Fibroblast of the conjunctiva (primary cell): ENCODE measurements at places on chromosomes 12 and 14.

DNA sequence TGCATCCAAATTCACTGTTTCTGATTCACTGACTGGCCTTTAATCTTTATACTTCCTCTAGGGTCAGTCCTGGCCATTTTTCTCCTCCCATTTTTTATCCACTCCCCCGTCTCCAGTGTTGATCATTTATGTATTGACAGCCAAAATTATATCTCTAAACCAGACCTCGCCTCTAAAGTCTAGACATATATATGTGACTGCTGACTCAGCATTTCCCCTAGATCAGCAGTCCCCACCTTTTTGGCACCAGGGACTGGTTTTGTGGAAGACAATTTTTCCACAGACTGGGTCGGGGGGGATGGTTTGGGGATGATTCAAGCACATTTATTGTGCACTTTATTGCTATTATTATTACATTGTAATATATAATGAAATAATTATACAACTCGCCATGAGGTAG, 88.3 kb upstream of the DAAM1 start:
- DNase-seq = no peak

GRCh38 chr14:70881549-70882177, 25.6 kb upstream of the PCNX1 start:
- DNase-seq = no peak

GRCh38 chr12:48688836-48689235, 6.8 kb upstream of the KANSL2 start:
- DNase-seq = no peak

GRCh38 chr12:77328326-77328725, 263.0 kb upstream of the E2F7 start:
- DNase-seq = no peak

DNA sequence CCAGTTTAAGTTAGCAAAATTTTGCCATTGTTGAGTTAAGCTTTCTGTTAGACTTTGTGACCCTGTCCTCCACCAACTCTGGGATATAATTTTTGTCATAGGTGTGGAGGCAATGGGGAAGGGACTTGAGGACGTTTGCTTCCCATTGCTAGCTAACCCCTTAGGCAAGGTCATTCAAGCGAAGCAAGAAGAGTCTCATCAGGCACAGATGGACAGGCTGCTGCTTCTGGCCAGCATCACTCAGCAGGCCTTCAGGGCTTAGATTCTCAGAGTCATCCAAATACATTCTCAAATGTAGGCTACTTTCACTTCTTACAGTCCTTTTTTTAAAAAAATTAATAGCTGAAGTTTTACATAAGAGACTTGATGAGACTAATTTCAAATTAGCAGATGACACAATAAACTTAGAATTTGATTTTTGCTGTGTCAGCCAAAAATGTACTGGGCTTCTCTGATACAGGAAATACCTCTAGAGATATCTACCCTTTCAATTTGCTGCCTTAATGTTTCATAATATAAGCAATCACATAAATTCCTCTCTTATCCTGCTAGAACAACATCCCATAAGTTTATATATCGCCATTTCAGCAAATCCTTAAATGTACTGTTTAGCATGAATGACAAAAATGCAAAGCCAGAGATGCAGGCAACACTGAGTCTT, 875.2 kb downstream of the FLRT2 start:
- DNase-seq = no peak

GRCh38 chr14:96158735-96159134, 45.9 kb upstream of the BDKRB2 start:
- no peak for DNase-seq

GRCh38 chr12:88298761-88299242, 156.7 kb downstream of the TMTC3 start:
- DNase-seq = no peak

DNA sequence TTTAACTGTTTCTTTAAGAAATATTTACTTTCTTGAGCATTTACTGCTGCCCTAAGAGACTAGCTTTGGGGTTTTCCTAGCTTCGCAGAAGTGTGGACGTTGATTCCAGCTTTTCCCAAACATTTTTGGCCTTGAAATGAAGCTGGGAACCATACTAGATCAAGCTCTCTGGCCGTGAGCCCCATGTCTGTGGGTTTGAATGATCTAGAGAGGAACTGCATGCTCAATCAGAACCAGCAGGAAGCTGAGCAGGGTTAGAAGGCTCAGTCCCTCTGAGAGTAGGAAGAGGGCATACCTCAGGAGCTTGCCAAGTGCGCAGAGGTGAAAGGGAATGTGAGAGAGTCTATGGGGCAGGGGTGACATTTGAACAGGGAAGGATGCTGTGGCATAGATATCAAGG, 292.1 kb downstream of the CACNA1C start:
- no peak for DNase-seq

- peak; percentile 55 for DNase-seq
These were observed 815 bp downstream of the C1RL start for GRCh38 chr12:7108003-7108795.

GRCh38 chr12:19539836-19540235, 100.5 kb downstream of the AEBP2 start:
- no peak for DNase-seq

DNA sequence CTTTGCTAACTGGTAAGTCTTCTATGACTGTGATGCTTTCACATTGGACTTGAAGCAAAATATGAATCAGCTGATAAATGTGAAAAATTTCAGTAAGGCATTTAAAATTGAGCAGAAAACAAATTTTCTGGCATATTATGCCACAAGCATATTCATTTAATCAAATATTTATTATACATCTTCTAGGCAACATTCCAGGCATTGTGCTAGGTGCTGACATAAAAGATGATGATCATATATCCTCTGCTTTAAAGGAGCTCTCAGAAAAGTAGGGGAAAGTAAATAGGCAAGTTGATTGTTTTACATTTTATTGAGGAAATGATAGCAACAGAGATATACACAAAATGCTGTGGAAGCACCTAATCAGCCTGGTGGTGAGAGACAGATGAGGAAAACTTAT, 248.9 kb downstream of the SLC16A7 start:
- DNase-seq = no peak

- DNase-seq = no peak
These were observed 184.5 kb downstream of the AKAP6 start for GRCh38 chr14:32513571-32514009.

DNA sequence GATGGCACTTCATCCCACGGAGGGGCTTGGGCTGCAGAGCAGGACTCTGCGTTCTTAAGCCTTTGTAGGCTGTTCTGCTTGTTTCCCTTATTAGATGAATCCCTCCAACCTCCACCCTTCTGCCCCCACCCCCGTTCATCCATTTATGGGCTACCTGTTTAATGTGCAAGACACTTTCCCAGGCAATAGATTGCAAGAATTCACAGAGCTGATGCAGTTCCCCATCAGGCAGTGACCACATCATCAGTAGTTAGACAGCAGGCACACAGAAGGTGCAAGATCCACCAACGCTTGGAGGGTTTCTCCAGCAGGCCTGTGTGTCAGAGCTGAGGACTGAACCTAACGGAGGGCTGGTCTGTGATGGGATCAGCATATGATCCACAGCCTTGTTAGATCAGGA, 1.2 kb upstream of the C1R start:
- no peak for DNase-seq

DNA sequence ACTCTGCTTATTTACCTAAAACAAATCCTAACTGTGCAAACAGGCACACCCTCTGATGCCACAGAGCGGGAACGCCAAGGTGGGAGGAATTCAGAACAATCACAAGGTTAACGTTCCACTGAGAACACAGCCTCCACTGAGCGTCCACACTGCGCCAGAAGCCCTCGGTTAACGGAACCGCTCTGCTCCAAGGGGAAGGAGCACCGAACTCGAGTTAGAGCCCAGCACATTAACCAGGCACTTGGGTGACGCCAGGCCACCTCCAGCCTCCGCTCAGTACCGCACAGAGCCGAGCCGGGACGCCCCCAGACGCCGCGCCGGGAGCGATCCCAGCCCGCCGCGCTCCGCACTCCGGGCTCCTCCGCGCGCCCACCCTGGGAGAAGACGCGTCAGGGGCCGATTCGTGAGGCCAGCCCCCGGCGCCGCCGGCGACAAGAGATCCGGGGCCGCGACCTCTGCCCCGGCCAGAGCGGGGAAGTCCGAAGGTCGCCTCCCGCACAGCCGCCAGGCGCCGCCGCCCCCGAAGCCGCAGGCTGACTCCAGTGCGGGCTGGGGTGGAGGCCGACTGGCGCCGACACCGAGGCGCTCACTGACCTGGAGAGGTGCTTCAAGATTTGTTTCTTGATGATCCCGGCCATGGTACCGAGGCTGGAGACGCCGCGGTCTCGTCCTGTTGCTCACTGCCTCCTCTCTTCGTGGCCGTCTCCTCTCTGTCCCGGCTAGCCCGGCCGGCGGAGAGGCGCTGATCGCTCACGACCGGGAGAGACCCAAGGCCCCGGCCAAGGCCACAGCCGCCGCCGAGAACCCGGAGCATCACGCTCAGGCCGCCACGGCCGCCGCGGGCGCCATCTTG, 450 bp downstream of the BLTP3B start:
- DNase-seq = peak; percentile 2

- no peak for DNase-seq
These were observed 157.4 kb upstream of the CNTN1 start for GRCh38 chr12:40534828-40535227.

DNA sequence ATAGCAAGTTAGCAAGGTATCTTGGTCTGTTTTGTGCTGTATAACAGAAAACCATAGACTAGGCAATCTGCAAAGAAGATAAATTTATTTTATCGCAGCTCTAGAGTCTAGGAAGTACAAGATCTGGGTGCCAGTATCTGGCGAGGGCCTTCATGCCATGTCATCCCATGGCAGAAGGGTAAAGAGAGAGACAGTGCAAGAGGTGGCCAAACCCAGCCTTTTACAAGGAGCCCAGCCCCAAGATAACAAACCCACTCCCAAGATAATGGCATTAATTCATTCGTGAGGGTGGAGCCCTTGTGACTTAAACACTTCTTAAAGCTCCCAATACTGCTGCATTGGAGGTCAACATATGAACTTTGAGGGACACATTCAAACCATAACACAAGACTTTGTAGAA, 16.9 kb downstream of the RPS29 start:
- DNase-seq = no peak

- no peak for DNase-seq
These were observed 133.9 kb downstream of the RFLNA start for GRCh38 chr12:124428792-124429281.

DNA sequence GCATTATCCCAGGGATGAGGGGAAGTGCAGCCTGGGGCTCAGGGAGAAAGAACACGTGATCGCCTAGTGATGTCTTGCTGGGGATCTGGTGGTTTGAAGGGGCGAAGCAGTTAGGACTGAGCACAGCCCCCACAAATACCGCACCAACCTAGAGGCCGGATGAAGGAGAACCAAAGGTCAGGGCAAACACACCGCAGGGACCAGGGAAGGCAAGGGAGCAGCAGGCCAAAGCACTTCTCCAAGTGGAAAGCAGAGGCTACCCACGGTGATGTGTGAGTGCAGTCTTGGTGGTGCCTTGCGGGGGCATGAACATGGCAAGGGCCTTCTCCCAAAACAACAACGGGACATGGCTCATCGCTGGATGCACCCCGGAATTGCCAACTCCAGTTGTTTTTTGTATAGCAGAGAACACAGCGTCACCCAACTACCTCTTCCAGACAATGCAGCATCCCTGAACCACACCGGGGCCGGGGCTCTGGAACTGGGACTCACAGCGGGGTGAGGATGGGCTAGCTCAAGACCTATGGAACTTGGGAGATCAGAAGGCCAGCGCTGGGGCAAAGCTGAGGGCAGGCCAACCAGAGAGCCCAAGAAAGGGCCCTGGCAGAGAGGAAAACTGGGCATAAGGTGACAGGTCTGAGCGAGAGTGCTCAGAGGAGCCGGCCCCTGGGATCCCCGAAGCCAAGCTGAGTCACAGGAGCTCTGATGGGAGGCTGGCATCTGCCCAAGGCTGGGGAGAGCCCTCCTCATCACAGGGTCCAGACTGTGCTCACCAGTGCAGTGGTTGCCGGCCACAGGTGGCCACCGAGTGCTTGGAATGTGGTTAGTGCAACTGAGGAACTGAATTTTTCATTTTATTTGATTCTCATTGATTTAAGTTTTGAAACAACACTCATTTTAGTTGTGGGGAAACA, 11.1 kb downstream of the GALNT16 start:
- DNase-seq = no peak

DNA sequence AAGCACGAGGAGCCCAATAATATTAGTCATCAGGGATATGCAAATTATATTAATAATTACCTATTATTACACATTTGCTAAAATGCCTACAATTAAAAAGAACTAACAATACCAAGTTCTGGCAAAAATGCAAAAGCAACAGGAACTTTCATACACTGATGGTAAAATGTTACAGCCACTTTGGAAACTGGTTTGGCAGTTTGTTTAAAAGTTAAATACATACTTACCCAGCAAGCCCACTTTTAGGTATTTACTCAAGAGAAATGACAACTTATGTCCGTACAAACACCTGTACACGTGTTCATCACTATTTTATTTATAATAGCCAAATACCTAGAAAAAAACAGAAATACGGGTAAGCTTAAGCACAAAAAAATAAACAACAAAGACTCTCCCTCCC, 17.0 kb downstream of the WDR89 start:
- no peak for DNase-seq

- no peak for DNase-seq
These were observed 92.8 kb upstream of the FLRT2 start for GRCh38 chr14:85437148-85437547.

DNA sequence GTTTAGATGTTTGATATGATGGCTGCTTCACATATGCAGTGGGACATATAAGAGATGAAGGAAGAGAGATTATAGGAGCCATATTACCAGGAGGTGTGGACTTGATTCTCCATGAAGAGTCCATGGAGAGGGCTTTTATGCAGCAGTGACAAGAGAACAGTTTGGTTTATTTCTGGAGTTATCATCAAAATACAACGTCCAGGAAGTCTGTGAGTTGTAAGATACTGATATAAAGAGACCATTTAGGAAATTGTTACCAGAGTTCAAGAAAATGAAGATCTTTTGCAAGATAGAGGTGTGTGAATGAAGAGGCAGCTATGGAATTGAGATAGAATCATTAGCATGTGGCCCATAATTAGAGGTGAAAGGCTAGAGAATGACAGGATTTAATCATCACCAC, 431.7 kb downstream of the NPAS3 start:
- DNase-seq = no peak

- DNase-seq = no peak
These were observed 209.5 kb downstream of the KCNC2 start for GRCh38 chr12:75000120-75000519.

DNA sequence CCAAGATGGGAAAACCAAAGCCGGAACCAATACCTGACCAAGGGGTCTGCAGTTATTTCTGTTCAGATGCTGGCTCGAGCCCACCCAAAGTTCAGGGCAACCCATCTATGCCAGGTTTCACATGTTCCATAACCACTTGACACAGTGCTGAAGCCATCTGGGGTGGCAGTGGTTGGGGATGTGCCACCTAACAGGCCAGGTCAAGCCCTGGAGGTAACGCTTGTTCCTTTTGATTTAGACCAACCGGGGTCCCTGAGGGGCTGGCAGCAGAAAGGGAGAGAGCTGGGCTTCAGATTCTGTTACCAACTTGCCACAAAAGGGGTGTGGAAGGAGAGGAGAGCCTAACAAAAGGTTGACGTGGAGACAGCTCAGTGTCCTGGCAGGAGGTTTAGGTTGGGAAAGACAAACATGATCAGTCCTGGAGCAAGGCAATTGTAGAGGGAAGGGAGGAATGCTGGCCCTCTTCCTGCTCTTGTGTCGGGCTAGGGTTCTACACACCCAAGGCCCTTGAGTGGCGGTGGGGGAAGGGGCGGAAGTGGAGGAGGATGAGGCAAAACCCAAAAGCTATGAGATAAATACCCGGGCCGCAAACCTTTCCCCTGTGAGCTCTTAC, 31.9 kb downstream of the CACNA2D4 start:
- no peak for DNase-seq

GRCh38 chr12:26340649-26341048, 145.3 kb downstream of the SSPN start:
- no peak for DNase-seq

GRCh38 chr12:46456356-46457334, 84.1 kb upstream of the SLC38A2 start:
- DNase-seq = no peak
